ENCODE measurements at places on chromosomes 12 and 14.

- no peak for DNase-seq
Measured at GRCh38 chr14:90820958-90821357, 4.7 kb upstream of the TTC7B start.

- no peak for DNase-seq
Measured at GRCh38 chr14:24238123-24238522, 4.3 kb downstream of the TINF2 start.

DNA sequence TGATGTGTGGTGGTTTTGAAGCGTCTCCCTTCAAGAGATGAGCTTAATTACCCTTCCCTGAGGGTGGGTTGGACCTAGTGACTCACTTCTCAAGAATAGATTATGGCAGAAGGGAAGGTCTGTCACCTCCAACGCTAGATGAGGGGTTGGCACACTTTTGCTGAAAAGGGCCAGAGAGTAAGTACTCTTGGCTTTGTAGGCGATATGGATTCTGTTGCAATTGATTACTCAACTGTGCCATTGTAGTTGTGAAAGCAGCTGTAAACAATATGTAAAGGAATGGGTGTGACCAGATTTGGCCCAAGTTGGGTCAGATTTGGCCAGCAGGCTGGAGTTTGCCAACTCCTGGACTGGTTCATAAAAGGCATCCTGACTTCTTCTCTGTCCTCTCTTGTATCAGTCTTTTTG, 53.3 kb downstream of the SMIM41 start:
- no peak for DNase-seq

DNA sequence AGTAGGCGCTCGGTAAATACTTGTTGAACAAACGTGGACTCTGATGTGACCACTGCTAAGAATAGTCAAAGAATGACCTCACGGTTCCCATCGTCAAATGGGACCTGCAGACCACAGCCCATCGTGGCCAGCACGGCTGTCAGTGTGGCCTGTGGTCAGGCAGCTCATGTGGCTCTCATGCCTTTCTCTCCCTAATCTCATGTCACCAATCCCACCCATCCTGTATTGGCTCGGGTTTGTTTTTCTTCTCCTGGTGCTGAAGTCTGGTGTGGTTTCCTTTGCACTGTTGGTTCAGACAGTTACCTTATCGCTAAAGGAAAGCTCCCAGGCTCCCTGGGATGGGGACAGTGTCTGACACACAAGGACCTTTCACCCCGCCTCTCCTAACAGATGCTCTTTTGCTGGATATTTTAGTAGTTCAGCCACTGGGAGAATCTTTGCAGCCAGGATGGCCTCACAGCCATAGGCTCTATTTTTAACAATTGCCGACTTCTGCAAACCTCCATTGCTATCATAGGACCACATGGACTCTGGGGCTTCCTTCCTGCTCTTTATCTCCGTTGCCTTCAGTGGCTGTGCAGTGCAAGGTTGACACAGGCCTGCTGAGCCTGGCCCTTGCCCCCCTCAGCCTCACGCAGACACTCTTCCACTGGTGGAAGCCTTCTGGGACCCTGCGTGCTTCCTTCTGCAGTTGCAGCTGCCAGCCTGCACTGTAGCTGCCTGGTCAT, 293.1 kb upstream of the FKBP4 start:
- DNase-seq = no peak

- no peak for DNase-seq
Measured at GRCh38 chr12:55780685-55781084, 36.8 kb downstream of the SARNP start.

- no peak for DNase-seq
Measured at GRCh38 chr12:72366255-72366654, 94.1 kb downstream of the TRHDE start.

DNA sequence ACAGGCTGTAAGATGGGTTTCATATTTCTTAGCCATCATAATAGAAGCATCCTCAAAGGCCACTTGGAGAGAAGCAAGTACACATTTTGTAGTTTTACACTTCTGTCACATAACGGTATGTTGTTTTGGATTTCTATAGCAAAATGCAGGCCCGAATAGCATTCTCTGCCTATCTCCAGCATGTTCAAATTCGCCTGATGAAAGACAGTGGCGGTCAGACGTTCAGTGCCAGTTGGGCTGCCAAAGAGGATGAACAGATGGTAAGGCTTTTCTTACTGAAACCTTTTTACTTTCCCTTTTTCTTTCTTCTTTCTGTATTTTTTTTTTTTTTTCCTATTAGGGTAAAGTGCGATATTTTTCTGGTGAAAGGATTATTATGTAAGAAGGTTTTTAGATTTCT, 110.5 kb downstream of the TTLL5 start:
- DNase-seq = no peak

- DNase-seq = peak; percentile 7
Measured at GRCh38 chr14:66476964-66477363, 9.2 kb upstream of the CCDC196 start.

DNA sequence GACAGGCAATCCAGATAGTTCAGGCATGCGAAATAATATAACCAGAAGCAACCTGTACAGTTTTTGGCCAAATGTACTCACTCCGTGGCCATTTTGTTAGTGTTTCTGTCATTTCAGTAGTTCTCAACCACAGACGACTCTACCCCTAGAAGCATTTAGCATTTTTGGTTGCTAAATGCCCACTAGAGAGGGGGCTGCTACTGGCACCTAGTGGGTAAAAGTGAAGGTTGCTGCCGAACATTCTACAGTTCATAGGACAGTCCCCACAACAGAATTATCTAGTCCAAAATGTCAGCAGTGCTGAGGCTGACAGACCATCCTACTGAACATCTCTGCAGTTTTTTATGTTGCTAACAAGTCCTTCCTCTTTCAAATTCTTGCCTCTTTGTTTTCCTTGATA, 107.4 kb downstream of the TSHR start:
- no peak for DNase-seq

GRCh38 chr14:96215452-96216244, 11.0 kb downstream of the BDKRB2 start:
- no peak for DNase-seq

- no peak for DNase-seq
Measured at GRCh38 chr14:92847749-92848148, 53.6 kb downstream of the GOLGA5 start.

- DNase-seq = no peak
Measured at GRCh38 chr14:24813089-24813815, 179.3 kb upstream of the GZMB start.

All from NCI-H1105 treated with DMSO at 0.1 percent for 48 hours (cell line).